ENCODE measurements at places on chromosomes 4 and X. TPM values are rescaled to one million over a fixed set of nuclear protein-coding genes. Genes with fewer than 3 reads are reported as not detected.

DNA sequence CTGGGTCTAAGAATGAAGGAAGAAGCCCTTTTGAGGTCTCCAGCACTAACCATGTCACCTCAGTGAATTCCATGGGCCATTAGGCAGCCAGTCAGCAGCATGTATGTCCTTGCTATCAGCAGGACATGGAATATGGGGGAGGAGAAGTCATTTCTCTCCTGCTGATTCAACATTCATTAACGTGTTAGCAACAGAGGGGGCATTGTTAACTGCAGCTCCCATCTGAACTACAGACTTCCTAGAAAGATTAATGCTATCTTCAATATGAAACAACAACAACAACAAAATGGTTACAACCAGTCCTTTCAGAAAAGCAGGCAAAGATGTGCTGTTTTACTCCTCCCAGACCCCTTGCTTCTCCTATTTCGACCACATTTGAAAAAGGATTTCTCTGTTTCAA, 120.4 kb upstream of the SLC34A2 start:
- H3K27me3 ChIP-seq = no peaks in the 10 kb centered on the region
- H3K4me3 ChIP-seq = no peak overlapping the region
- H3K36me3 ChIP-seq = no peaks in the 10 kb centered on the region
- peak; percentile 18 for DNase-seq
- H3K27ac ChIP-seq = no peak overlapping the region

- no peak for DNase-seq
- H3K27ac ChIP-seq = peak overlapping the region; percentile 82
- H3K27me3 ChIP-seq = no peaks in the 10 kb centered on the region
- H3K4me3 ChIP-seq = peak overlapping the region; percentile 89
- peaks cover 10% of the 10 kb centered on the region for H3K36me3 ChIP-seq
- H3K4me1 ChIP-seq = peaks cover 7% of the 10 kb centered on the region
Measured at GRCh38 chr4:147617841-147618691, 869 bp downstream of the TMEM184C start.

GRCh38 chr4:98801259-98801725, 127.6 kb downstream of the EIF4E start:
- no peaks in the 10 kb centered on the region for H3K27me3 ChIP-seq
- H3K27ac ChIP-seq = no peak overlapping the region
- no peak overlapping the region for H3K4me3 ChIP-seq
- peak; percentile 48 for DNase-seq
- no peaks in the 10 kb centered on the region for H3K36me3 ChIP-seq
- peaks cover 3% of the 10 kb centered on the region for H3K4me1 ChIP-seq

CD99 gene
- 229 TPM for polyA plus RNA-seq

DNA sequence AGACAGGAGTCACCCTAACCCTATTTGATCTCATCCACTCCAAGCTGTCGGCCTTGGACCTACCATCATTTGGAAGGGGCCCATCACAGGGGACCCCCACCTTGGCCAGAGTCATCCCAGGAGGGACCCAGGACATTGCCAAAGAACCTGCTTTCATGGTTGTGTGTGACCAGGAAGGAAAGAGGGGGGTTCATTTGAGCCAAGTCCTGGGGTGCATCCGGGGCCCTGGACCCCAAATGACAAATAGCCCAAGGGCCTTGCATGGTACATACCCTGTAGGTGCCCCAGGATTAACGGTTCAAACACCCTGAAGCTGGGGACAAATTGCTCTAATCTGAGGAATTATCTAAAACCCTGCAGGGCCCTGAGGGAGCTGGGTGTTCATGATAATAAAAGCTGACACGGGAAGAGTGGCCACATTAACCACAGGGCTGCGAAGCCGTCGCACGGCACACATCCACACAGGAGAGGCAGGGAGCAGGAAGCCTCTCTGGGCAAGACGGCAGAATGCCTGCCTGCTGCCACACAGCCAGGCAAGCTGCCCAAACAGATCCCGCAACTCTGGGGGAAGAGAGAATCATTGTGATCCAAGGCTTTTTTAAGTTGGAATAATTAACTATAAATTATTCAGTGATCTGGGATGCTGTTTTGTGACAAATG, 28.2 kb upstream of the PPP2R2C start:
- peaks cover 2% of the 10 kb centered on the region for H3K27me3 ChIP-seq
- H3K4me1 ChIP-seq = no peaks in the 10 kb centered on the region
- no peak for DNase-seq
- H3K27ac ChIP-seq = no peak overlapping the region
- H3K4me3 ChIP-seq = no peak overlapping the region

STK26 gene
- polyA plus RNA-seq = 9.4 TPM

CT47B1 gene
- not detected for polyA plus RNA-seq

Data from large intestine (tissue), 12 donors.